Uterus (tissue), 4 donors: ENCODE measurements at places on chromosomes 12 and 14. TPM values are rescaled to one million over a fixed set of nuclear protein-coding genes. Genes with fewer than 3 reads are reported as not detected.
A peak's percentile ranks its signal among the peaks of the same experiment; 100 is the strongest.

DNA sequence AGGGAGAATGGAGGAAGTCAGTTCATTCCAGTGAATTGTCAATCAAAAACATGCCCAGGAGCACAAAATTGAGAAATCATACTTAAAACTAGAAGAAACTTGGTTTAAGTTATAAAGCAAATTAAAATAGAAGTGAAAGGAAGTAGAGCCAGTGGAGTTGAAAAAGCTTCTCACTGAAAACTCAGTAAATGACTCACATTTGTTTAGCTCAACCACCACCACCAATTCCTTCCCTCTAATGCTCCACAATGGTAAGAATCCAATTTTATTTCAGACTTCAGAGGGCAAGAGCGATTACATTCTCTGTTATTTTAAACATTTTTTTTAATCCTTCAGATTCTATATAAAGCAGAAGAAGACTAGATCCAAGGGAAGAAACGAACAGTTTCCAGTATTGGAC, 19.4 kb downstream of the UTP20 start:
- H3K4me1 ChIP-seq, result no peaks in the 10 kb centered on the region
- no peak for DNase-seq
- H3K27me3 ChIP-seq, result no peaks in the 10 kb centered on the region
- H3K4me3 ChIP-seq, result no peak overlapping the region
- no peak overlapping the region for H3K27ac ChIP-seq

NRDE2 gene
- total RNA-seq, result 26.6 TPM

NANOG gene
- 1.6 TPM for total RNA-seq

KRT72 gene
- total RNA-seq, result not detected

DNA sequence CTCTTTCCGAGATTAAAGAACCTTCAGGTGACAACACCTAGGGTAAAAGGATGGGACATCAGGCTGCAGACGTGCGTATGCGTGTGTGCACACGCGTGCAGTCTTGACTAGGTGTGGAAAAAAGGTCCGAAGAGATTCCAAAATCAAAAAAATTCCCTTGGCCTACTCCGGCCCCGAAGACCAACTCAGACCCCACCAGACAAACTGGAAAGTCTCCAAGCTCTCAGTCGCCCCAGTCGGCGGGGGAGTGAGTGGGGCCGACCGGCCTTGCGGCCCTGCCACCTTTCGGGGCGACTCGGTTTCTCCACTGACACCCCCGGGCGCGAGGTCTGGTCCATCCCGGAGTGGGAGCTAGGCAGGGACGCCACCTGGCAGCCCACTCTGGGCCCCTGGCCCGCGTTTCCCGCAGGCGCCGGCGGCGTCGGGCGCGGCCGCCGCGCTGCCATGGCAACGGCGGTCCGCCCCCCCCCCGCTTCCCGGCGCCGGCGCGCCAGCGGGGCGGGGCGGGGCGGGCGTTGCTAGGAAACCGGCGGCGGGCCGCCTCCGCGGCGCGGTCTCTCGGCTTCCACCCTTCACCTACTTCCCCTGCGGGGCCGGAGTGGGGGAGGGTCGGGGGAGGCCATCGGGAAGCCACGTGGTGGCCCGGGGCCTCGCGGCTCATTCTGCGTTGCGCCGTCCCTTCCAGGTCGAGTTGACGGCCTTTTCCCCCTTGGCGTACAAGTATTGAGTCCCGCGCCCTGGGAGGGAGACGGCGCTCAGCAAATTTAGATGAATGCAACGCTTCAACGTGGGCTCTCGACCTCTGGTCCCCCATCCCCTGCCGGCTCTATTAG, 253.1 kb downstream of the EFCAB11 start:
- peak overlapping the region; percentile 55 for H3K4me3 ChIP-seq
- H3K36me3 ChIP-seq, result no peaks in the 10 kb centered on the region
- no peaks in the 10 kb centered on the region for H3K27me3 ChIP-seq
- peak; percentile 80 for DNase-seq
- H3K27ac ChIP-seq, result peak overlapping the region; percentile 74
- no peaks in the 10 kb centered on the region for H3K4me1 ChIP-seq
